ENCODE measurements at places on chromosomes 4 and X.

DNA sequence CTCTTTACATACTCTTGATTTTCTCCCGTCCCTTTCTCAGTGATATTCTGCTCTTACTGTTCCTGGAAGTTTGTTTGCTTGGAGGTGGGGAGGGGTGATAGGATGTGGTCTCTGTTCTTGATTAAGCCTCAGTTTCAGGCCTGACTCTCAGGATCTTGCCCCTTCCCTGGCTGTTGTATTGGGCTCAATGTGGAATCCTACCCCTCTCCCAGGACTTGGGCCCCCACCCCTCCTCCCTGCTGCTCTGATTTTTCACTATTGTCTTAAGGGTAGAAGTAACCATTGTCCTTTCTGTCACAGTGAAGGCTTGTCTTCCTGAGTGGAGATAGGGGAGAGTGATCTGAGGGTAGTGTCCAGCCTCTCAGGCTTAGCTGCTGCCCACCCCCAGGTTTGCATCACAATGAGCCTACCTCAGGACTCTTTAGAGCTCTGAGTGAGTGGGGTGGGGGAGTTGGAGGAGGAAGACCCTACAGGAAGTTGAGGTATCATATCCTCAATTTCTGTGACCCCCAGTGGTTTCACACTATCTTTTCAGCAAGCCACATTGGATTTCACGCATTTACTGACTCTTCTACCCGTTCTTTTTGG, 16.5 kb downstream of the CDKL5 start:
- DNase-seq: no peak

DNA sequence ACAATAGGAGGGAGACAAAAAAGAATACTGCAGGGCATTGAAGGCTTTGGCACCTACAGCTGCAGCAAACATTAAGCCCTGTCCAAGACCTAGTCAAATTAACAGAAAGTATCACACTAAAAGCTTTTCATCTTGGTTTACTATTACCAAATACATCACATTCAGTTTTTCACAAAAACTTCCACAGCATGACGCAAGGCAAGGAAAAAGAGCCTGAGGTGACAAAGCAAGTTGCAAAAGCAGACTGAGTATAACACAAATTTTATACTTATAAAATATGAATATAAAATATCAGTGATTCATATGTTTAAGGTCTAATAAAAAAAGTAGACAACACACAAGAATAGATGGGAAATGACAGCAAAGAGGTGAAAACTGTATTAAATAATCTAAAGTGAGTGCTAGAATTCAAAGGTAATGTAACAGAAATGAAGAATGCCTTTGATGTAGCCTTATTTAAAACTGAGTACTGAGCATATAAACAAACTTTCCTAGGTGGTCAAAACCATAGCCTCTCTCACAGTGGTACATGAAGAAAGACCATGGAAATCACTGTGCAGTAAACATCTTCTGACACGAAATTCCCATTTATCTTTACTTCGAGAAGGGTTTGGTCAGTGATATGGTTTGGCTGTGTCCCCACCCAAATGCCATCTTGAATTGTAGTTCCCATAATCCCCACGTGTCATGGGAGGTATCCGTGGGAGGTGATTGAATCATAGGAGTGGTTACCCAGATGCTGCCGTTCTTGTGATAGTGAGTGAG, 27.7 kb upstream of the MAGEA11 start:
- no peak for DNase-seq

- no peak for DNase-seq
Measured at GRCh38 chrX:18377796-18378195, 23.3 kb upstream of the SCML2 start.

DNA sequence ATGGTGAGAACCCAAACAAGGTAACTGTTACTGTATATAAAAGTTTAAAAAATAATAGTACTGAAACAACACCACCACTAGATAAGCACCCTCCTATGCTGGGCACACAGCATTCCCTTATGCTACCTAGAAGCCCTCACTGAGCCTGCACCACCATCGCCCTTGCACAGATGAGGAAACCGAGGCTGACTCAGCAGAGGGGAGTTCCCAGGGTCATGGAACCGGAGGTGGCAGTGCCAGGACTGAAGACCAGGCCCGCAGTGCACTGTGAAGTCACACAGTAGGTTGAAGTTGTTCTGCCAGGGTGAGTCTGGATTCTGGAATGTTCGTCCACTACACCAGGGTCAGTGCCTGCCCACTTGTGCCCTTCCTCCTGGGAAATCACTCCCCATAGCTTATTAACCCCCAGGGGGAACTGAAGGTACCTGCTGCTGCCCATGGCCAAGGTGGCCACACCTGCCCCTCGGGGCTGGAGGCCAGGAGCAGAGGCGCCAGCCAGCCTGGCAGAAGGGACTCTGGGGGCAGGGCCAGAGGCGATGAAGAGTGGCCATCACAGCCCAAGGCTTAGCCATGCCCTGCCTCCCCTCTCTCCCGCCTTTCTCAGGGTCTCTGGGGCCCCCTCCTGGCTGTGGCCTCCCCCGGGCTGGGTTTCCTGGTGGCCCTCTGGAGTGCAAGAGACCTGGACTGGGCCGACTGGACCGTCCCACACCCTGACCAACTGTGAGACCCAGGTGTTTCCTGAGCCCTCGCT, 15.1 kb upstream of the ABLIM2 start:
- DNase-seq: no peak

GRCh38 chr4:47312170-47312569, 151.3 kb downstream of the COMMD8 start:
- DNase-seq: no peak

DNA sequence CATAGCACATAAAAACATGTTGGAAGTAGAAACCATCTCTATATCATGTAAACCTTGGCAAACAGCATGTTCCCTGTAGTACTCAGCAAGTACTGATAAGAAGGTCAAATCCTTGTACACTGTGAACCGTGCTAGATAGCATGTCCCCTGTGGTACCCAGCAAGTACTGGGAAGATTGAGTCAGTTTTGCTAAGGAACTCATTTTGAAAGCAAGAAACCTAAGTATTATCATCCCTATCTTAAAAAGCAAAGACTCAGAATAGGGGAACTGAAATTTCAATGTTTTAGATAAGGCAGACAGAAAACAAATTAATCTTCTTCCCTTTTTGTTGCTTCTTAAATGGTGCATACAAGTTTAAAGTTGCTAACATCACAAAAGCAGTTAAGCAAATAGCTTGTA, 180.2 kb downstream of the RBM46 start:
- no peak for DNase-seq
